ENCODE measurements at places on chromosomes 6 and 20.

- DNase-seq = no peak
Observed at GRCh38 chr6:150735341-150735851, 130.1 kb upstream of the MTHFD1L start.

- no peak for DNase-seq
Observed at GRCh38 chr6:156432543-156432942, 344.6 kb upstream of the ARID1B start.

DNA sequence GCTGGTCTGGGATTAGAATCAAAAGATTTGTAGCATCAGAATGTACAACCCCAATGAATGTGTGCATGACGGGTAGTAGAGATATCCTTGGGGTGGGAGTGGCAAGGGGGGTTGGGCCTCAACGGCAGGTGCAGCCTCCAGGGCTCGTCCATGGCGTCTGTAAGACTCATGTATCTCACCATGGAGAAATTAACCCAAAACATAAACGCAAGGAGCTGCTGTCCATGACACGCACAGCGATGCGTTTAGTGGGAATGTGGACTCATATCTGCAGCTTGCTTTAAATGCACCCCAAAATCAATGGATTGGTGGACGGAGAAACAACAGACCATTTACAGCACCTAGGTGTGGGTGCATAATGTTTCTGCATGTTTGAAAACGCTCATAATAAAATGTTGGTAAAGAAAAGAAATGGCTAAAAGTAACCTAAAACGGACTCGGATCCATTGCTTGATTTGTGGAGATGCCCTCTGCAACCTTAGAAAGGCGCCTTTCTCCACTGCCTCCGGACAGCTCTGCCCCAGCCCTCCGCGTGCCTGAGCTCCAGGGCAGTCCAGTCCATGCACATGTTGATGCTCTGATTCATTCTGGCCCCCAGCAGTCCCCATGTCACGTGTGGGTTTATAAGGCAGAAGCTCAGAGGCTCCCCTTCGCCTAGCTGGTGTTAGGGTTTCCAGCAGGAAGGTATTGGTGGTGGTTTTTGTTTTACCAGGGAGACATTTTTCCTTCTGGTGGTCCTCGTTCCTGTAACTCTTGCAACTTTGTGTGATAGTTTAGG is 24.5 kb downstream of the PYGB start:
- no peak for DNase-seq

DNA sequence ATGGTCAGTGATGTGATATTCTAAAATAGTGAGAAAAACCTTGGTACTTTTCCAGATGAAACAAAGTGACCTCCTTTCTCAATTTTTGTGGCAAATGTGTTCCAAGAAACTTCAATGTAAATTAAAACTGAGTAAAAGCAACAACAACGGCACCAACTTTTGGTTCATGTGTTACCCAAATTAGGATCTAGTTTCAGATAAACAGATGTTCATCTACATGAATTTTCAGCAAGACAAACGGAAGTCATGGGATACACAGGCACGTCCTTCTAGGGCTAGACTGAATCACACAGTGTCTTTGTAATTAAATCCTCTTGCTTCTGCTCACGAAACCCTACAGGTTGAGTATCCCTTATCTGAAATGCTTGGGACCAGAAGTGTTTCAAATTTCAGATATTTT is 915.2 kb downstream of the TFAP2A start:
- DNase-seq = no peak

DNA sequence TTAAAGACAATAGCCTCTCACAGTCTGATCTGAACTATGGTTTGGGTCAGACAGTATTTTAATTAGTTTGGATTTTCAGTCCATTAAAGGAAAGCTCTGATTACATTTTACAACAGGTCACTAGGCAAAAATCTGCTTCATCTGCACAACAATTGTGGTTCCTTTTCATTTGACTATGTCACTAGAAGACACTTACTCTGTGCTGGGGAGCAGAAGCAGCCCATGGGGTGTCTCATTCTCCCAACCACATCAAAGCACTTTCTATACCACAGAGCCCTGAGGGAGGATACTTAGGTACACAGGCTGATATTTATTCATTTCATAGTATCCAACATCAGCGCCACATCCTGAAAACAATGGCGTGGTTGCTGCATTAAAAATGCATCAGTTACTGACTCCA is 36.6 kb upstream of the HDAC2 start:
- DNase-seq = no peak

DNA sequence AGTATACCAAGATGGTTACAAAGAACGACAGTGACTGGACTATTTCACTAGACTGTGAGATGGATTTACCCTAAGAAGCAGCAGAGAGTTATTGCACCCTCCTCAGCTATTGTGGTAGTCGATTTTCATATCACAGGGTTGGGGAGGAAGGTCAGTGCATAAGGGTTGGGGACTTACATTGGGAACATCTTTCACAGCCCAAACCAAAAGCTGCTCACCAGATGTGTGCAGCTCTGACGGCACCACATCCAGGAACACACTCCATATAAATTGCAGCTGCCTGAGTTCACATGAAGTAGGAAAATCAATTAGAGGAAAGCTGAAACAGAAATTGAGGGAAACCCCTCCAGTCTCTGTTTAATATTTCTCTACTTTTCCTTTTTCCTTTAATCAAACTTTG is 470.5 kb upstream of the NRSN1 start:
- no peak for DNase-seq

- DNase-seq = no peak
Observed at GRCh38 chr20:13735826-13736225, 48.9 kb downstream of the ESF1 start.

DNA sequence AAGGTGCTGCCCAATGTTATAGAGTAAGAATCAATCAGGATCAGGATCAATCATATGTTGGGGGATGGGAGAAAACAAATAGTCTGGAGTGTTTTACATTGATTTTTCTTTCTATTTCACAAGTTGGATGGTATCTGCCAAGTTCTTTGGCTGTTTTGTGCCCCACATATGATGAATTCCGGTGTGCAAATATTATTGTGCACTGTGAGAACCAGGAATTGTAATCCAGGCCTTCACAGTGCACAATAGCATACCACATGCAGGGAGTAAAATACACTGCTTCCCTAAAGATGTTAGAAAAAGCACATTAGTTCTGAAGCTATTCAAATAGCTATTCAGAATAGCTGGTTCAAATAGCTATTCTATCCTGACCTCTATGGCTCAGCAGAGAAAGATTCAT is 133.7 kb downstream of the LCA5 start:
- DNase-seq = no peak

- DNase-seq = no peak
Observed at GRCh38 chr20:7716286-7716972, 223.8 kb downstream of the HAO1 start.

GRCh38 chr6:136921381-136921935 is 643 bp upstream of the SLC35D3 start:
- DNase-seq = no peak

GRCh38 chr20:46063652-46064054 is 26.1 kb downstream of the NCOA5 start:
- no peak for DNase-seq

- no peak for DNase-seq
Observed at GRCh38 chr6:16286151-16286522, 47.8 kb downstream of the GMPR start.

DNA sequence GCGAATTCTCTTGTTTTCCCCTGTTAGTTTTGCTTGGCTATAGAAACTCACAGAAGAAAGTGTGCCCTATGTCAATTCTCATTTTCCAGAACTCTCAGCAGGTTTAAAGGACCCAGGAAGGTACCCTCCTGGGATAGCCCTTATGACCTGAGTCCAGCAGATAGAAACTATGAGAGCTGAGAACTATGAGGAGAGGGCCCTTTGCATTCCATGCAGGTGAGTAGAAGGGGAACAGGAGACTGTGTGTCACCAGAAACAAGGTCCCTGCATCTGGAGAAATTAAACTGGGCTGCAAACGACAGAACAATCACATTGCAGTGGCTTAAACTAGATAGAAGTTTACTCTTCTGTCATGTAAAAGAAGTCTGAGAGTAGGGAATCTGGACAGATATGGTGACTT is 35.7 kb upstream of the SCUBE3 start:
- DNase-seq = no peak

- DNase-seq = no peak
Observed at GRCh38 chr6:148325316-148326068, 17.1 kb upstream of the SASH1 start.

DNA sequence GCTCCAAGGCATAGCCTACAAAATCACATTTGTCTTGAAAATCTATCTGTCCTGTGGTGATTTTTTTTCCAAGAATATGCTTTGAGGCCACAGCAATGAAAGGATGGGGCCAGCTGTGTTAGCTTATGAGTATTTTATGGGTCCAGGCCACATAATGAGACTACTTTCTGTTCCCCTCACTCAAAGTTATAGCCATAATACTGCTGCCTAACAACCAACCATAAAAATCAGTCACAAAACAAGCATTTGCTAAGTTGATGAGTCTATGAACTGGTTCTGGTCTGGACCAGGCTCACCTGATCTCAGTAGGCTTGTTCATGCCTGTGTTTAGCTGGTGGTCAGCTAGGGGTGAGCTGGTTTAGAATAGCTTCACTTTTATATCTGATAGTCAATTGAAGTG is 192.5 kb upstream of the PLCB4 start:
- no peak for DNase-seq

- no peak for DNase-seq
Observed at GRCh38 chr6:41326092-41326491, 9.3 kb upstream of the NCR2 start.

DNA sequence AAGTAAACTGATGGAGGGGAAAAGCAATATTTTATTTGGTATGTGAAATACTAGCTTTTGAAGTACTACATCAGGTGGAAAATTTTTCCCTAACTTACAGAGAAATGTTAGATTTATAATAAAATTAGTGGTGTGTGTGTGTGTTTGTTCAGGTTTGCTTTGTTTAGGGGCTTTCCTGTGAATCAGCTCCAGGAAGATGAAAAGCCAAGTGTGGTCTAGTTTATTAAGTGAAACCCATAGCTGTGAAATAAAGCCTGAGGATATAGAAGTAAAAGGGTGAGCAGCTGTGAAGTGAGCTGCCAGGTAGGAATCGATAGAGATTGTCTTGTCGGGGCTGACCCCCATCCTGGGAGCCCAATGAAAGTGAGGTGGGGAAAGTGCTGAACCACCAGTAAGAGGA is 347.6 kb upstream of the IMPG1 start:
- no peak for DNase-seq

- no peak for DNase-seq
Observed at GRCh38 chr6:154402081-154402780, 45.6 kb upstream of the IPCEF1 start.

GRCh38 chr20:61436283-61436666 is 184.2 kb downstream of the CDH4 start:
- DNase-seq = no peak

- no peak for DNase-seq
Observed at GRCh38 chr6:25346064-25346463, 66.9 kb downstream of the CARMIL1 start.

GRCh38 chr6:27672113-27672799 is 199.4 kb upstream of the ZNF184 start:
- DNase-seq = no peak

DNA sequence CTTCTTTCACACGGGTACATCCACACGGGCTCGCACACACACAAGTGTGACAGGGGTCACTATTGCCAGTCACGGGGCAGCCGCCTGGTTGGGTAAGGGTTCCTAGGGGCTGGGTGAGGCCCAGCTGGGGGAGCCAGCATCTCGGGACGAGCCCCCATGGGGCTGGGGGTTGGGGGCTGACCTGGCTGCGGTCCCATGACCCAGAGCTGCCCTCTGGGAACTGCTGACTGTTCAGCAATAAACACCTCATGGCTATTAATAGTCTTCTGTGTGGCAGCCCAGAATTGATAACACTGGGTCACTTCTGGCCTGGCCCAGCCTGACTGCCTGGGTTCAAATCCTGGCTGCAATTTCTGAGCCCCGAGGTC is 23.8 kb downstream of the VEGFA start:
- no peak for DNase-seq

DNA sequence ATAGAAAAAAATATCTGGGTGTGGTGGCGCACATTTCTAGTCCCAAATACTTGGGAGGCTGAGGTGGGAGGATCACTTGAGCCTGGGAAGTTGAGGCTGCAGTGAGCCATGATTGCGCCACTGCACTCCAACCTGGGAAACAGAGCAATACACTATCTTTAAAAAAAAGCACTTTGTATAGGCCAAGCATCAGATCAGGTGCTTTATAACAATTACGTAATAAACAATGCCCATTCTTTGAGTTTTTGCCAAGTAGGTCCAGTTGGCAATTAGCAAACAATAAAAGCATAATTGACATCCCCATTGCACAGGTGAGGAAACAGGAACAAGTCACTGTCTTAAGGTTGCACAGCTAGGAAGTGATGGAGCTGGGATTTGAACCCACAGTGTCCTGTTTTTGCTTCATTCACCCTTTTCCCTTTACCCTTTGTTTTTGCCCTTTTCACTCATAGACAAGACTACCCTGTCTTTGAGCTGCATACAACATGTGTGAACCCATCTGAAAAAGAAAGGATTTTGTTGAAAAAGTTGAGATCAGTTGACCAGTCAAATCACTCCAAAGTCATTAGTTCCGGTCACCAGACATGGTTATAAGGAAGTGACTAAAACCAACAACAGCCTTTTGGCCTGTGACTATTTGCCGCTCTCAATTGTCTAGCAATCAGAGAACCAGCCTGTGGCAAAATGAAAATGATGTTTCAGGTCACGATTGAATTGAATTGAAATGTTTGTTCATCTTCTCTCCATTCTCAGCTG is 303.6 kb downstream of the TFAP2C start:
- DNase-seq = no peak

DNA sequence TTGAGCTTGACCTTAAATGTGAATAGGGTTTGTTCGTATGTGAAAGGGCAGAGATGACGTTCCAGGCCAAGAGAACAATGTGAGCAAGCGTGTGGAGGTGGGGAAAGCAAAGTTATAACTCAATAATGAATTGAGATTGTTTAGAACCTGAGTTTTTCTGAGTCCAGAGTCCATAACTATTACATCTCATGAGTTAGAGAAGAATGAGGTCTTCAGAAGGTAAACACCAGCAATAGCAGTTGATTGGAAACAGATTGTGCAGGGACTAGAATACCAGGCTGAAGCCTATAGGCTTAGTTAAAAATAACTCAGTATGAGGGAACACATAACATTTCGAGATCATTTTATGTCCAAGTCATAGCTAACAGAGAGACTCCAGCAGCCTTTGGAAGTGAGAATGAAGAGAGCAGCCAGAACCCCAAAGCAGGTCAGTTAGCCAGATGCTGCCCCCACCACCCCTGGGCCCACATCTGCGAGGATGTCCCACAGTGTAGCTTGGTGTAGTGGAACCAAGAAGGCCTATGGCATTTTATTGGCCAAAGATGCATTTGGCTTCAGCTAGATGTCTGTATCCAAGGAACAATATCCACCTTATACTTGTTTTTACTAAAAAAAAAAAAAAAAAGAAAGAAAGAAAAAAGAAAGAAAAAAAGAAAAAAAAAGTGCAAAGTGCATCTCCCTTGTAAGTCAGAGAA is 121.7 kb downstream of the TNFRSF21 start:
- peak; percentile 41 for DNase-seq

All from mucosa of gallbladder (tissue), 1 donor.